ENCODE measurements at places on chromosomes 11 and 22.

DNA sequence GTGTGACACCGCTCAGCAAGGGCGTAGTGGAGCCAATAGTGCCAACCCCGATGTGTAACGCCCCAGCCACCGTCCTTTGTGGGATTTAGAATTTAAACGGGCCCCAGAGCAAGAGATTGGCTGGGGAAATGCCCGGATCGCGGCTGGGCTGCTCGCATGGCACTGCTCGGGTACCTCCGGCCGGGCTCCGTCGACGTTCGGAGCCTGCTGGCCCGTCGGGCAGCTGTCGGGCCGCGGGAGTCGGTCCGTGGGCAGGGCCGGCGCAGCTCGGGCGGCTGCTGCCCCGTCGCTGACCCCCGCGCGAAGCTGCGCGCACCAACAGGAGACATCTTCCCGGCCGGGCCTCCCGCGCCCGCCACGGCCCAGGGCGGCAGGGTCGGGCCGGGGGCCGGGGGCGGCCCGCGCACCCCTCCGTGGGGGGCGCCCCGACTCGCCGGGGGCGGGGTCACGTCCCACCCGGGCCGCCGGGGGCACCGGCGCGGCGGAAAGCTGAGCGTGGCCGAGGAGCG lies 1.3 kb upstream of the KDM2A start:
- DNase-seq = no peak

DNA sequence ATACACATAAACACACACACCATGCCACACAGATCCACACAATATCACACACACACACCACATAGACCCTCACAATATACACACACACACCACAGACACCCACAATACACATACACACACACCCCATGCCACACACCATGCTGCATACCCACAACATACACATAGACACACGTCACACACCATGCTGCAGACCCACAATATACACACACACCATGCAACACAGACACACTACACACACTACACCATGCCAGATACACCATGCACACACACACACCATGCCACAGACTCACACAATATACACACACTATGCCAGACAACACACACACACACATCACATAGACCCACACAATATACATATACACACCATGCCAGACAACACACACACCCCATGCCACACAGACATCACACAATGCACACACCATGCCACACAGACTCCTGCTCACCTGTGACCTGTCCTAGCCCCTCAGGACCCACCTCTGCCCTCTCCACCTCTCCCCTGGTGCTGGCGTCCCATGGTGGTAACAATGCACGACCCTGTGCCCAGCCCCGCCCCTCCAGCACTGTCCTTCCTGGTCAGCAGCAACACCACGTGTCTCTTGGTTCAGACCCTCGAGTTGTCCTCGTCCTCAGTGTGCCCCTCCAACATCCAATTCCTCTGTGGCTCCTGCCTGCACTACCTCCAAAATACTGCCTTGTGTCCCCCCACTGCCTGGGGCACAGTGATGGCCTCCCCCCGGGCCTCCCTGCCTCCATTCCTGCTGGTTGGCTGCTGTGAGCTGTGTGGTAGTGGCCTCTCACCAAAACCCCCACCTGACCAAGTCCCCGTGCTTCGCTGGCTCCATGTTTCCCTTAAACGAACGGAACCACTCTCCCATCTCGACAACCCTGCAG lies 23.7 kb upstream of the RFPL3 start:
- no peak for DNase-seq

DNA sequence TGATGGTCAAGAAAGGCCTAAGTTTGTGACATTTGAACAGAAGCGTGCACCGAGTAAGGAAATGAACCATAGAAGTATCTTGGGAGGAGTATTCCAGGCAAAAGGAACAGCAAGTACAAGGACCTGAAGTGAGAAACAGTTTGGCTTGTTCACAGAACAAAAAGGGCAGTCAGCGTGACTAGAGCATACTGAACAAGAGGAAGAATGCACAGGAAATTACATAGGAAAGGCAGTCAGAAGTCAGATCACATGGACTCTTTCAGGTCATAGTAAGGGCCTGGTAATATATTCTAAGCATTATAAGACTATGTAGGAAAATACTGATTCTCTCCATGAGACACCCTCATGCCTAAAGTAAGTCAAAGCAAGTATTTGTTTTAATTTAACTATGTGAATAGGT lies 52.3 kb upstream of the GAB2 start:
- DNase-seq = no peak

GRCh38 chr11:10401256-10401655 lies 53.8 kb upstream of the AMPD3 start:
- DNase-seq = no peak

DNA sequence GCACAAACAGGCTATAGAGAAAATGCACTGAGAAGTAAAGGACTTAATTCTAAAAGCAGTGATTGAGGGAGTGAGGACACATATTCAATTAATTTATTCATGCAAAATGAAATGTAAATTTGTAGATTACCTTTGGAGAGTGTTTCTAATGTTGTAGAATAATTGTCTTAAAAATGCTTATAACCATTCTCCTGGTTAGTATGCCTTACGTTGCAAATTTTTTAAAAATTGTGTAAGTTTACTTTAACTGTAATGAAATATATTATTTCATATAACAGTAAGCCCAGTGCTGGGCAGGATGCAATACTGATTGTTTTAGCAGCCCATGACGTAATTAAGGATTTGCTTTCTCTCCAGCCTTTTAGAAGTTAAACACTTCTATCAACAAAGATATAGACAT lies 26.6 kb downstream of the OR52E1 start:
- no peak for DNase-seq

DNA sequence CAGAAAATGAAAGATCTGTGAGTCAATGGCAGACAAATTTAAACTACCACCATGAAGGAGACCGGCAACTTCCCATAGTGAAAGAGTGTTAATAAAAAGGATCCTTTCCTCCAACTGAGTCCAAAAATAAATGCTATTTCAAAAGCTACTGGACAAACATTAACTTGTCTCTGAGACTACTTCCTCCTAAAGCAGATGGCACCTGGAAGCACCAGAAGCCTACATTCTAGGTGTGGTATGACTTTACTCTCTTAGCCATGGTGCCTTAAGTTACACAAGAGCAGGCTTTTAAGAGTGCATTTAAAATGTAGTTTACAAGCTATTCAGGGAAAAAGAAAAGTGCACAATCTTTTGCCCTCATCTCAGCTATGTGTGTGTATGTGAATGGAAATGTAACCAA lies 2.5 kb downstream of the ARHGAP32 start:
- no peak for DNase-seq

GRCh38 chr22:39301108-39301507 lies 18.3 kb downstream of the RPL3 start:
- DNase-seq = no peak

- no peak for DNase-seq
Measured at GRCh38 chr22:30392661-30393321, 4.0 kb upstream of the SEC14L2 start.

GRCh38 chr11:68140496-68141245 lies 19.5 kb upstream of the CHKA start:
- DNase-seq = no peak

DNA sequence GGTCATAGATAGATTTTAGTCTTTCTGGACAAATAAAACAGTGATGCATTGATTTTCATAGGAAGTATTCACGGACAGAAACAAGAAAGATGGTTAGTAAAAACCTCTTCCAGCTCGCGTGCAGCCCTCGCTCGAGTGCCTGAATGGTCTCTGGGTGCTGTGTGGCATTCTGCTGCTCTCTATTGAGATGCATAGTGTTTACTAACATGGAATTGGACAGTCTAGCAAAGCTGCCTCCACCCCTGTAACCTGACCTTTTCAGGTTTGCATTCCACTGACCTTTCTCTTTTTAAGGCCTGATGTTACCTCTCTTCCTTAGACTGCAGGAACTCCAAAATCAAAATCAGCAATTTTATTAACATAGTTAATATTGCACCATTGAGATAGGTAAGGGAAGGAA lies 643.4 kb downstream of the JRKL start:
- no peak for DNase-seq

GRCh38 chr22:47401592-47401898 lies 639.1 kb downstream of the TBC1D22A start:
- no peak for DNase-seq

GRCh38 chr11:34665077-34665835 lies 44.4 kb downstream of the EHF start:
- no peak for DNase-seq

GRCh38 chr22:17726928-17727897 lies 47.1 kb downstream of the BID start:
- no peak for DNase-seq

DNA sequence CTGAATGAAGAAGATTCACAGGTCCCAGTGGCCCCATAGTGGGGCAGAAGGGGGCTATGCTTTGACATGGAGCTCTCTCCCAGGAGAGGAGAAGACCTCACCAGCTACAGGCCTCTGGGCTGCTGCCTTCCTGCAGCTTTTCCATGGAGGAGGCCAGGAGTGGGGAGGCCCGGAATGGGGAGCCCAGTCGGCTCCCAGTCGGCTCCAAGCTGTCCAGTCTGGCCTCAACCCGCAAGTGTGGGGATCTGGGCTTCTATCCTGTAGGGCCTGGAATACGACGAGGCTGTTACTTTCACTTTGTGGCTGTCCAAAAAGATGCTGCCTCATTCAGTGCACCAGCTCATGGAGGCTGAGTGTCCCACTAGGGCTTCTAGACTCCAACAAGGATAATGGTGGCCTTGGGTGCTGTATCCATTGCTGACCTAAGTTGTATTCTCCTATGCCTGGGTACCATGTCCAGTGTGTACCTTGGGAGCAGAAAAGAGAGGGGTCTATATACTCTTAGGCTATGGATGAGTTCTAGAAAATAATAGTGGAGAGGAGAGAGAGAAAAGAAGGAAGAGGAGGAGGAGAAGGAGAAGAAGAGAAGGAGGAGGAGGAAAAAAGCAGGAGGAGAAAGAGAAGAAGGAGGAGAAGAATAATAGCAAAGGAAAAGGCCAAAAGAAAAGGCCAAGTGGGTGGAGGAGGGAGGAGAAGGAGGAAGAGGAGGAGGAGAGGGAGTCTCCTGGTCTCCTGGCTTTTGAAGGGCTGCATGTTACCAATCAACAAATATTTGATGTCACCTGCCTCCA lies 1.1 kb downstream of the MYO18B start:
- DNase-seq = no peak
